ENCODE measurements at places on chromosomes 2 and 18. TPM values are rescaled to one million over a fixed set of nuclear protein-coding genes. Genes with fewer than 3 reads are reported as not detected.

The AQP12B gene
- polyA plus RNA-seq: 0.74 TPM

The SLC4A5 gene
- 1.4 TPM for polyA plus RNA-seq

The WIPF1 gene
- polyA plus RNA-seq: 23.5 TPM

The MTHFD2 gene
- polyA plus RNA-seq: 29.8 TPM

The GALR1 gene
- 0.06 TPM for polyA plus RNA-seq

The PAX8 gene
- polyA plus RNA-seq: 213 TPM

The SUCLG1 gene
- 212 TPM for polyA plus RNA-seq

The AFTPH gene
- 74.8 TPM for polyA plus RNA-seq

The OTX1 gene
- polyA plus RNA-seq: not detected

The DSG4 gene
- not detected for polyA plus RNA-seq

The RAB6C gene
- polyA plus RNA-seq: 1.3 TPM

The PLCL1 gene
- polyA plus RNA-seq: 20.9 TPM

The ACVR1 gene
- polyA plus RNA-seq: 32.3 TPM

The TIMM21 gene
- 66.3 TPM for polyA plus RNA-seq

The CRYBA2 gene
- polyA plus RNA-seq: not detected

The NAT8 gene
- 27.5 TPM for polyA plus RNA-seq

The CUL3 gene
- polyA plus RNA-seq: 141 TPM

The ZNF385B gene
- polyA plus RNA-seq: 14.6 TPM

The ATF2 gene
- 63.9 TPM for polyA plus RNA-seq

The ABCG5 gene
- polyA plus RNA-seq: 0.50 TPM

The SCYGR6 gene
- not detected for polyA plus RNA-seq

The STPG4 gene
- not detected for polyA plus RNA-seq

The GAREM1 gene
- 34.8 TPM for polyA plus RNA-seq

The OXER1 gene
- polyA plus RNA-seq: 7.9 TPM

The SCLY gene
- polyA plus RNA-seq: 30.3 TPM

The D2HGDH gene
- 27.5 TPM for polyA plus RNA-seq

The TEX261 gene
- 55.6 TPM for polyA plus RNA-seq

The MYO3B gene
- 7.6 TPM for polyA plus RNA-seq

The GAL3ST2 gene
- 0.40 TPM for polyA plus RNA-seq

The SULT1C3 gene
- not detected for polyA plus RNA-seq

The HOXD13 gene
- 0.11 TPM for polyA plus RNA-seq

The ZAP70 gene
- 2.3 TPM for polyA plus RNA-seq

The HOXD12 gene
- polyA plus RNA-seq: 0.42 TPM

The SH3BP4 gene
- polyA plus RNA-seq: 43.6 TPM

The COL4A4 gene
- polyA plus RNA-seq: 49.7 TPM
